ENCODE measurements at places on chromosomes 1 and 21. TPM values are rescaled to one million over a fixed set of nuclear protein-coding genes. Genes with fewer than 3 reads are reported as not detected.

The PKNOX1 gene
- total RNA-seq = 28.1 TPM

The NBPF6 gene
- not detected for total RNA-seq

The PTPN14 gene
- 0.56 TPM for total RNA-seq

The WDTC1 gene
- total RNA-seq = 44.1 TPM

The CYP4A11 gene
- not detected for total RNA-seq

The DLGAP3 gene
- 9.5 TPM for total RNA-seq

The TMEM200B gene
- total RNA-seq = not detected

The PRELP gene
- total RNA-seq = not detected

The ADORA1 gene
- not detected for total RNA-seq

The SH3BGR gene
- not detected for total RNA-seq

The AJAP1 gene
- total RNA-seq = not detected

The PGBD2 gene
- 6.1 TPM for total RNA-seq

The KRTAP19-3 gene
- total RNA-seq = not detected

The GLRX2 gene
- 13.3 TPM for total RNA-seq

The TRABD2B gene
- not detected for total RNA-seq

The OR2T33 gene
- total RNA-seq = not detected

The CD247 gene
- 41.3 TPM for total RNA-seq

The MYCL gene
- total RNA-seq = 1.5 TPM

The RIIAD1 gene
- not detected for total RNA-seq

The RIMS3 gene
- 5.5 TPM for total RNA-seq

The GPR3 gene
- total RNA-seq = 3.6 TPM

The S100A1 gene
- 15.9 TPM for total RNA-seq

The RCSD1 gene
- total RNA-seq = 116 TPM

The ADORA3 gene
- not detected for total RNA-seq

The BEST4 gene
- 1.3 TPM for total RNA-seq

The TCEANC2 gene
- 10.6 TPM for total RNA-seq

The VAV3 gene
- total RNA-seq = 1.1 TPM

The TMEM54 gene
- 1.1 TPM for total RNA-seq

The TUT4 gene
- 53.6 TPM for total RNA-seq

The RPE65 gene
- total RNA-seq = not detected

The CYP4Z1 gene
- not detected for total RNA-seq

The BNIPL gene
- total RNA-seq = 0.63 TPM

The MPZ gene
- 4.0 TPM for total RNA-seq

The ERRFI1 gene
- not detected for total RNA-seq

The OTUD7B gene
- total RNA-seq = 2.4 TPM

The PDE9A gene
- not detected for total RNA-seq

The MAEL gene
- total RNA-seq = 0.63 TPM

The KHDRBS1 gene
- total RNA-seq = 70.9 TPM

The LDLRAD2 gene
- total RNA-seq = not detected

The KCNK2 gene
- not detected for total RNA-seq

The OR14K1 gene
- total RNA-seq = not detected

The SCP2 gene
- 81.3 TPM for total RNA-seq

The OR2L8 gene
- total RNA-seq = not detected

The KDM5B gene
- not detected for total RNA-seq

The MRPL37 gene
- 80.1 TPM for total RNA-seq
